Activated CD4-positive, alpha-beta T cell treated with anti-CD3 and anti-CD28 coated beads, Interleukin-2, amount 50 U/mL, for 48 hours (primary cell): ENCODE measurements at places on chromosomes 13 and 19.

DNA sequence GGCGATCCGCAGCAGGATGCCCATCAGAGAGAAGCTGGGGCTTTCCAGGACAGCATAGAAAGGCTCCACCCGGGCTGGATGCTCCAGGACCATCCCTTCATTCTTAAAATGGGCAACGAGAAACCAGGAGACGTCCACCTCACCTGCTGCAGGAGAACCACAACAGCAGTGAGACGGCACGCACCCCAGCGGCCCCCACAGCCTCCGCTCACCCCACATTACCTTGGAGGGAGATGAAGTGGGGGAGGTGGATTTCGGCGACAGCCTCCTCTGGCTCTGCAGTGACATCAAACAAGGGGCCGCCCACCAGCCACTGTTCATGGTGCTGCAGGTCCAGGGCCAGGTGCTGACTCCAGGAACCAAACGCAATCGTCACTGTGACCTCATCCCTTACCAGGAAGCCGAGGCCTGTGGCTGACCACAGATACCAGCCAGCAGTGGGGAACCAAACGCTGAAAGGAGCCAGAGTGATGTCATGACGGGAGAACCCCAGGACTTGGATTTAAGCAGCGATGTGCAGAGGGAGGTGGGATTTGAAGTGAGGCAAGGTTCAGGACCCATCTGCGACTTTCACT is 25.1 kb downstream of the CARD8 start:
- DNase-seq: peak; percentile 45

- peak; percentile 55 for DNase-seq
These were observed 2.2 kb downstream of the S1PR2 start for GRCh38 chr19:10228920-10229319.

DNA sequence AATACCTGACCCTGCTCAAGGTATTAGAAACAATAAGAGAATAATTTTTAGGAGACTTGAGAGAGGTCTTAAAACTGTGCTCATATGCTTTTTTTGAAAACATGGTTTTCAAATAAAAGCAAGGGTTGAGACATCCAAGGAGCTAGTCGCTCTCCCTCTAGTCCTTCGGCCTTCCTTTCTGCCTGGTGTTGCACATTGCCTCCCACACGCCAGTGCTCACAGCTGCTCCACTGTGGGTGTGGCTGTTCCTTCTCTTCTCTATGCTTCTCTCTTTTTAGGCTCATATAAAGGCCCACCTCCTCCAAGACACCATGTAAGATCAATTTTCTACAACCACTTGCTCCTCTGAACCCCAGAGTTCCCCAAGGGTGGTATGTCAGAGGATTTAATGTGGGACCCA is 352.6 kb downstream of the ENOX1 start:
- DNase-seq: no peak

DNA sequence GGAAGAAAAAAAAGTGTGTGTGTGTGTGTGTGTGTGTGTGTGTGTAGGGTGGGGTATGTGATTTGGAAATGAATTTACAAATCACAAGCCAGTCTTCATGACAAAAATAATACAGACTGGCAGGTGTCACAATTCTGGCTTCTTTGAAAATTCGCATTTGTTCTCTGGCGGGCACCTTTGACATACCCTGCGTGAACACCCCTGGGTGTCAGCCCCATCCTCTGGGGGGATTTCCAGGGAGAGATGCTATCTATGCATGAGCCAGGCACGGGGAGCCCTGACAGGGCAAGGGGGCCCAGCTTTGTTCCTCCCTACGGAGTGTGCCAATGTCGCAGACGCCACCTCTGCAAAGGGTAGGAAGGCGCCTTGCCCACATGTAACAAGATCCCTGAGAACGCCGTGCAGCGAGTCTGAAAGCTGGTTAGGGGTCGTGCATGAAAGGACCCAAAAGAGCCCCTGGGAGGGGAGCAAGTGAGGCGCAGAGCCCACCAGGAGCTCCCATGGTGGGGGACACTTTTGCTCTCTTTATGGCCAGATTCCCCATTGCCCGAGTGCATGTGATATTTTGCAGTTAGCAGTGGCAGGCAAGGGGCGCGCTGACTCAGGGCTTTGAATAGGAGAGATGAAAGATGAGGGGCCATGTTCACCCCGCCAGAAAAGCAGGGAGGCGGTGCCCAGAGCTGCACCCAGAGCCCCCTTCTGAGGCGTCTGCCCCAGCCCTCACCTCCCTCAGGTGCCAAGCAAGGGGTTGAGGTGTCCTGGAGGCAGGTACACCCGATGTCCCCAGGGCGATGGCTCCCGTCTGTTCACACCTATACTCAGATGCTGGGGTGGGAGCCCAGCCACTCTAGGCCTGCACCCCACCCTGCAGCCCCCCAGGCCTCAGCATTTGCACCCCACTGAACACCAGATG is 45.3 kb downstream of the KLF2 start:
- no peak for DNase-seq

DNA sequence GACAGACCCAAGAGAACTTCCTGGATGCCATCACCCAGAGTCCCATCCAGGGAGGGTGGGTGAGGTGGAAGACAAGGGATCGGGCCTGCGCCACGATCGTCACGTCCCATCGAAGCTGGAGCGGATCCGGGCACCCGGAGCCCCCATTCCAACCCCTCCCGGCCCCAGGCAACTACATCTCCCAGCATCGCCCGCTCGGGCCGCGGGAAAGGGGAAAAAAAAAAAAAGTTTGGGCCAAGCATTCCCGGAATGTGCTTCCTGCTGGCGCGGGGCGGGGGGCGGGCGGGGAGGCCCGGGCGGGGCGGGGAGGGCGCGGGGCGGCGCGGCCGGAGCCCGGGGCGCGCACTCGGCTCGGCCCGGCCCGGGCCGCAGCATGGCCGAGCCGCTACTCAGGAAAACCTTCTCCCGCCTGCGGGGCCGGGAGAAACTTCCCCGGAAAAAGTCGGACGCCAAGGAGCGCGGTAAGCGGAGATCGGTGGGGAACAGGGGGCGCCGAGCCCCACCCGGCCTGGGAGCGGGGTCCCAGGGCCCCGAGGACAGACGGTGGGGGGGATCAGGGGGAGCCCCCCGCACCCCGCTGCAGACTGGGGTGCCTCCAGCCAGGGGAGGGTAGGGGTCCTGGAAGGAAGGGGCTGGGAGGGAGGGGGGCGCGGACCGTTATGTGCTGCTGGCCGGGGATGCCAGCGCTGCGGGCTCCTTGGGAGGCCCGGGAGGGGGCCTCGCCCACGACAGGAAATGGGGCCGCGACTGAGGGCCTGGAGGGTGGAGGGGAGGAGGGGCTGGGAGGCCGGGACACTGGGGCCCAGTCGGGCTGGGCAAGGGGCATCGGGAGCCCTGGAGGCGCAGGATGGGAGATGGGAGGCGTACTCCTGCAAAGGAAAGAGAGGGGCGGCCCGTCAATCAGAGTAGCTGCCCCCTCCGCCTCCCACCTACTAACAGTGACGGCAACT is at the start of gene SYDE1:
SYDE1 (plus strand) TSS at position 341 of the 950 bp plus-strand sequence; CDS start at position 374, 33 bp downstream.
- peak; percentile 49 for DNase-seq

DNA sequence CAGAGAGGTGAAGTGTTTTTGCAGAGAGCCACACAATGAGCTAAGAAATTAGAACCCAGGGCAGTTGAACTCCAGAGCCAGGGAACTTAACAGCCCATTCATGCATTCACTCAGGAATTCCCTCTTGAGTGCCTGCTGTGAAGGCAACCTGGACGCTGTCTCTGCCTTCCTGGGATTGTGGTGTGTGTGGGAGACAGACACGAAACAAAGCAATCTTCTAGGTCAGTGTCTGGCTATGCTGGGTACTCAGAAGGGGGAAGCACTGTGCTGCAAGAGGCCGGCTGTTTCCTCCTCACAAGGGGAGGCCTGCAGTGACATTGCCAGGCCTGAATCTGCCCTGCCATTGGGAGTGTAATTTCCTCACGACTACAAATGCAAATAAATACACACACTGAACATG is 9.7 kb downstream of the BCKDHA start:
- DNase-seq: no peak

GRCh38 chr19:6599866-6600454 is 9.0 kb upstream of the CD70 start:
- no peak for DNase-seq

GRCh38 chr13:79869326-79869725 is 388.4 kb downstream of the NDFIP2 start:
- no peak for DNase-seq

GRCh38 chr19:40741527-40742390 is 8.5 kb downstream of the ACTMAP start:
- DNase-seq: no peak

DNA sequence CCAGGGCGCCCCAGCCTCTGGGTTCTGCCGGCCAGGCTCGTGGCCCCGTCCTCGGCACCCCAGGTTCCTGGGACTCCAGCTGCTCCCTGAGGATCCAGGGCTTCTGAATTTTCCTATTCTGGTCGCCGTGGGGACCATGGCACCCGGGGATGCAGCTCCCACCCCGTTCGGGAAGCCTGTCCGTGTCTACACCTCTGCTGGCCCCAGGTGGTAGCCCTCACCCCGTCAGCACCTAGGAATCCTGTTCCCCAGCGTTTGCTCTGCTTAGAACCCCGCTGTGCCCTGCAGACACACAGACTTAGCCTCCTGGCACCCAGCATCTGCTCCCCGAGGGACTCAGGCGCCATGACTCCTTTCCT is 960 bp downstream of the PPFIA3 start:
- DNase-seq: no peak

DNA sequence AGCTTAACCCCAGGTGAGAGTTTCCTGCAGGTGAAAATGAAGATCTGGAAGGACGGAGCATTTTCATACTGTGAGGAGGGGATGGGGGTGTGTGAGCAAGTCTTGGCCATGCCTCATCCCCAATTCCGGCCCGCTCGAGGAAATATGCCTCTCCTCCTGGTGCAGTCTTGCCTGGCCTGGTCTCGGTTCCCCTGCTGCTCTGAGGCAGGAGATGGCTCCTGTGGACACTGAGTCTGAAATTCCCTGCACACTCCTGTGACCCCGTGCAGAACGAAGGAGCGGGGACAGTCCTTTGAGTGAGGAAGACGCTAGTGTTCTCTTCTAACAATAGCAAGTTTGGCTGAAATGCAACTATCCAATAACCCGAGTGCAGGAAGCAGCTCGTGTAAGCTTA is 329 bp upstream of the ZNF439 start:
- DNase-seq: no peak

DNA sequence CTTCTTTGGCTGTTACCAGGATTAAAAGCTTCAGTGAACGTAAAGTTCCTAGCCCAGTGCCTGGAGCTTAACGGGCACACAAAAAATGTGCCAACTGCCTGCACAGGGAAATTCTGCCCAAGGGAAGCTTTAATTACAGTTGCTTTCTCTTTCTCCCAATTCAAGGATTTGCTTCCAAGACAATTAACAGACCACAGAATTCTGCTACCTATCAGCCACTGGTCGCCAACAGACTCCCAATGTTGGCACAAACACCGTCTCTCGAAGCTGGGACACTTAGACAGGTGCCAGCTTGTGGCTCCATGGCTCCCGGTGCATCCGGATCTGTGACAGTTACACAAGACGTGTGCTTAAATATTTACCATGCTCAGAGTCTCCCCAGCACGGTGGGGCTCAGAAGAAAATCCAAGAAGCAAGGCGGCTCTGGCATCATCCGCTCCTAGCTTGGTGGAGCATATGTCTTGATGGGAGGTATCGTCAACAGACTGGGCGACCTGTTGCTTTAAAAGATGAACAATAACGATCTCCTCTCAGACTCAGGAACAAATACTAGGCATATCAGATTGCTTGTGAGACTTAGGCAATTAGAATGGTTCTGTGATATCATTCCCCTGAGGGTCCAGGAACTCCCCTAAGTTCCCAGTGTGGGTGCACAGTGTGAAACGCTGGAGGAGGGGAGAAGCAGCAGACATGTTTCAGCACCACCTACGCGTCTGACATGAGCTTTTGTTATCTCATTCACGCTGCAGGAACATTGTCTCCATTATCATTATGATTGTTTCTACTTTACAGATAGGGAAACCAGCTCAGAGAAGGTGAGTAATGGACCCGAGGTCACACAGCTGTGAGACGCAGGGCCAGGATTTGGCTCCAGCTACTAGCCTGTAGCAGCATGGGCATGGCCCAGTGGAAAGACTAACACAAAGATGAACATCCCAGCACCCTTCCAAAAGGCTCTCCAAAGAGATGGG is 61.6 kb downstream of the ALOX5AP start:
- DNase-seq: peak; percentile 38
